ENCODE measurements at places on chromosomes 5 and 9. TPM values are rescaled to one million over a fixed set of nuclear protein-coding genes. Genes with fewer than 3 reads are reported as not detected.

TTC23L gene
- 2.9 TPM for total RNA-seq

LRRC14B gene
- 4.1 TPM for total RNA-seq

DELE1 gene
- 73.4 TPM for total RNA-seq

PDZD2 gene
- total RNA-seq, result 50.7 TPM

NEUROG1 gene
- total RNA-seq, result 5.9 TPM

MEGF9 gene
- total RNA-seq, result 64.2 TPM

NUP188 gene
- 92.9 TPM for total RNA-seq

WNK2 gene
- 89.7 TPM for total RNA-seq

HTR4 gene
- total RNA-seq, result 0.27 TPM

JAKMIP2 gene
- total RNA-seq, result 18.3 TPM

CCDC192 gene
- total RNA-seq, result not detected

PFN3 gene
- not detected for total RNA-seq

FAM120A gene
- 85.7 TPM for total RNA-seq

C9 gene
- not detected for total RNA-seq

SLC4A9 gene
- total RNA-seq, result not detected

NPR2 gene
- total RNA-seq, result 30.7 TPM

GAPT gene
- total RNA-seq, result 0.77 TPM
